ENCODE measurements at places on chromosomes 12 and 14.

DNA sequence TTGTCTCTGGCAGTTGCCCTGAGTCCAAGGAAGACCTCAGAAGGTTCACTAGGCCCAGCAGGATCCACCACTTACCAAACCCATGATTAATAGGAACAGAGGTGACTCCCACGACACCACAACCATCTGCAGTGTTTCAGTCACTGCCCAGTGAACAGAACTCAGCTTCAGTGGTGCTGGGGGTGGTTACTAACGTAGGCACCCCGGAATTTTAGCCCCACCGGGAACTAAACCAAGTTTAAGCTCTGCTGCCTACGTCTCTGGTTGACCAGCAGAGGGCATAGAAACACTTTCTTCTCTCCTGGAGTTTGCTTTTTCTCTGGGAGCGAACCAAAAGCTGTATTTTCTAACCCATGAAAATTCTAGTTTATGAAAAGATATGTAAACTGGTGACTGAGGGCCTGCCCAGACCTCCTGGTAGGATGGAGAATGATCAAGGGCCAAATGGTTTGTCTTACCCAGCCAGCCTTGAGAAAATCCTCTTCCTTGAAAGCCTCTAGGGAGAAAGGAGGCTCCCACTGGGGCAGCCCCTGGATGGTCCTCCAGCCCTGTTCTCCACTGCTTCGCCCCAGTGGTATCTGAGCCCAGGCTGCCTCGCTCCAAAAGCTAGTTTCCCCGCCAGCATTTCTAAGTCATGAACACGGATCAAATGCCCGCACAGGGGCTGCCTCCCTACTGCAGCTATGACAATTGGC, 379.8 kb downstream of the DPF3 start:
- peak; percentile 52 for DNase-seq

DNA sequence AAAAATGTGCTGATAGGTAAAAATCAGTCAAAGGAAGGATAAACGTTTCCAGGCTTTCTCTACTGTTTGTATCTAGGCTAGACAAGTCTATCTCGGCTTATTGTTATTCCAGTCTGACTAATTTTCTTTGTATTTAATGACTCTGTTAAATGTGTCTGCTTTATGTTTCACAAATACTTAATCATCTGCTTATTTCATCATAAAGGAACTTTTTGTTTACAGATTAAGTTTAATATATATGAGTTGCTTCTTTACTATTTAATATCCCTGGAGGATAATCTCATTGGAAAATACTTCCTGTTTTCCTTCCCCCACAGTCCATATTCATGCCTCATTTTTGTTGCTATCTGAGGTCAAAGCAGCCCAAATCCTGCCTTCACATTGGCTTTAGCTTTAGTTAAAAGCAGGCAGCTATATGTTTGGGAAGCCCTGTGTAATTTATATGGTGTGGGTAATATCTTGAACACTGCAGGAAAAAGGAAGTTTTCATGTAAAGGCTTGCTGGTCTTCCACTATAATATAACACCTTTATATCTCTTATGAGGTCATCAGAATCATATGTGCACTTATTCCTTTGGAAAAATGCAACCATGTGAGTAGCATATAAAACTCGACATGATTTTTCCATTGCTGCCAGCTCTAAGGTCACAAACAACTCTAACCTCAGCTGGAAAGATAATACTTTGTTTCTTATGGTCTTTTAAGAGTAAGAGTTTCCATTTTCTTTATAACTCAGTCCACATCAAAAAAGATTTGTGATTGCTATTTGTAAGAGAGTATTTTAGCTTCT, 76.8 kb downstream of the ALX1 start:
- no peak for DNase-seq

DNA sequence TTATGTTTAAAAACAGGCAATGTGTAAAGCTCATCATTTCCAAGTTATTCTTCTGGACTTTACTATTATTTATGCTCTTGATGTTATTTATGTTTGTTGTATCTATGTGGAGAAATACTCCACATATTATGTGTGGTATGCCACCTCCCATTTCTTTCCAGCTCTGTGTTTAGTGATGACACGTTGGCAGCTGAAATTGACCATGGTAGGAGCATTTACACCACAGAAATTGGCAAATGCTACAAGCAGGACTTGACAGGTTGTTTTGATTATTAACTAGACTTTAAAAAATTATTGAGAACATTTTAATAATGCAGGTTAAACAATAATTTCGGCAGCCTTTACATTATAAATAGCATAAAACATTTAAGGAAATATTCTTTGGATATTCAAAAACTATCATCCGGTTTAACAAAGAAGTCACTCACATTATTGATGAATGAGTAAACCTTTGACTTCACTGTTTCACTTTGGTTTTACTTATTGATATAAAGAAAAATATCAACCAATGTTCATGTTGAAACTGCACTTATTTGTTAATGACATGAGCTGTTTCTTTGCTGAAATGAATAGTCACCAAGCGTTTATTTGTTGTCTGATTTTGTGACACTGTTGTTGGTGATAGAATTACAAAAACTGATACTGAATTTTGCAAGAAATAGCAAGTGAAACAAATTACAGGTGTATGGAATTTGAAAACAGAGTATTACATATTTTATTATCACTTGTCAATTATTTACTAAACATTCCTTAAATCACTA, 76.8 kb downstream of the HMGA2 start:
- DNase-seq = no peak

DNA sequence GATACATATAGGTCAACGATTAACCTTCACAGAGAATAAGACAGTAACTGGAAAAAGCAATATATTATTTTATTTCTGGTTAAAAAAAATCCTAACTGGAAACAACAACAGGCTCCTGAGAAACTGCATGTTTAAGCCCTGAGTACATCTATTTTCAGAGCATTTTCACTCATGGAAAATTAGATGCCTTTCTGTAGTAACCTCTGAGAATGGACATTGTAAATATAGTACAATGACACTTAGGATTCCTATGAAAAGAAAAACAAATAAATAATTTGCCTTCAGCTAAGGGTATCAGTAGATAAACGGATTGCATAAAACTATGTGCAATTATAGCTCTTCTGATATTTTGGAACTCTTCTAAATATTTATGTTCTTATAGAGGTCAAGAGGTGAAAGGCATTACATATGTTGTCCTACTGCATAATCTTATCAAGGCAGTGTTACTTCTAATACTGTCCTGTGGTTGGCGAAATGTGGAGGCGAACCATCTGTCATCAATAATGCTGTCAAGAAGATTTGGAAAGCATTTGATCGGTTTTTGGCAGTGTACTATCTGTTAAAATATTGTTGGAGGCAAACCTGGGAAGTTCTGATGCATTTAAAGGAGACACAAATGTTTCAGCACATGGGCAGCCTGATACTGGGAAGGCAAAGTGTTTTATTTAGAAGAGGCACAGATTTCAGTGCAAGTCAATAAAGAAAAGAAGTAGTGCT, 381.8 kb downstream of the BTG1 start:
- DNase-seq = no peak

DNA sequence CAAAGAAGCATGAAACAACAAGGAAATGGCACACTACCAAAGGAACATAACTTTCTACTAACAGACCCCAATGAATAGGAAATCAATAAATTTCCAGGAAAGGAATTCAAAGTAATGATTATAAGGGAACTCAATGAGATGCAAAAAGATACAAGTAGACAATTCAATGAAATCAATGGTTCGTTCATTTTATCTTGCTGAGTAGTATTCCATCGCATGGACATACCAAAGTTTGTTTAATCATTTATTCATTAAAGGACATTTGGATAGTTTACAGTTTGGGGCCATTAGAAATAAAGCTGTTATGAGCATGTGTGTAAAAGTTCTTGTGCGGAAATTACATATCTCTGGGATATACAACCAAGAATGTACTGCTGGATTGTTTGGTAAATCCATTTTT, 35.0 kb upstream of the LYZ start:
- no peak for DNase-seq

GRCh38 chr14:57634335-57634734, 140.7 kb upstream of the CCDC198 start:
- DNase-seq = no peak

Data from NB4 (cell line).